ENCODE measurements at places on chromosomes 7 and 10.

DNA sequence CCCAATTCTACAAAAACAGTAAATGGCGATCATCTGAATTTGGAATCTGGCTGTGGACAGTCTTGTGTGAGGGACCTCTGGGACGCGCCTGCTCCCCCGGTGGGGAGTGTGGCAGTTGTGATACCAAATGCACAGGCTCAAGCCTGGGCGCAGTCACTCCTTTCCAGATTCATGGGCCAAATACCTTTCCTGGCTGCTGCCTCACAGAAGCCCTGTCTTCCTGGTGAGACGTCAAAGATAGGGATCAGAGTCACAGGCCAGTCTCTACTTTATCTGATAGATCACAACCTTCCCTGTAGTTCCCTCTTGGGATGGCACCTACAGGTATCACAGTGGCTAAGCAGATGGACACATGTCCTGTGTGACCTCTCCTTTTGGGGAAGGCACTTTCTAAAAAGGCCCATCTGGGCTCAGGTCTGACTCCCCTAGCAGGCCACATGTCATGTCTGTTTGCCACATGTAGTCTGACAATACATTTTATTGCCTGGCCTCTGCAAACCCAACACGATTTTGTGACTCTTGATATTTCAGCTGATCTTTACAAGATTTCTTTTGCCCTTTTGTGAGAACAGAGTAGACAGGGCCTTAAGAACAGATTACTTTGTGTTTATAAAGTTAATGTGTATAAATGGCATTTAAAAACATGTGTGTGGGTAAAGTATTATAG, 150.1 kb downstream of the SNX10 start:
- no peak for DNase-seq

DNA sequence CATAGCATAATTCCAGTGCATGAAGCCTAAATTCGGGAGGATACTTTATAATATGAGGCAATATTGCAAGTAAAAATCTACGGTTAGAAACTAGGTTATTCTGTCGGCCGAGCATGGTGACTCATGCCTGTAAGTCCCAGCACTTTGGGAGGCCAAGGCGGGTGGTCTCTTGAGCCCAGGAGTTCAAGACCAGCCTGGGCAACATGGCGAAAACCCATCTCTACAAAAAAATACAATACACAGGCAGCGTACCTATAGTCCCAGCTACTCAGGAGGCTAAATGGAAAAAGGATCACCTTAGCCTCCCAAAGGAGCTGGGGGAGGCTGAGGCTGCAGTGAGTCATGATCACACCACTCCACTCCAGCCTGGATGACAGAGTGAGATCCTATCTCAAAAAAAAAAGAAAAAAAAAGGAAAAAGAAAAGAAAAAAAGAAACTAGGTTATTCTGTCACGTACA, 14.2 kb downstream of the SKAP2 start:
- DNase-seq = peak; percentile 83

GRCh38 chr7:70354409-70355169, 756.3 kb downstream of the AUTS2 start:
- DNase-seq = no peak

DNA sequence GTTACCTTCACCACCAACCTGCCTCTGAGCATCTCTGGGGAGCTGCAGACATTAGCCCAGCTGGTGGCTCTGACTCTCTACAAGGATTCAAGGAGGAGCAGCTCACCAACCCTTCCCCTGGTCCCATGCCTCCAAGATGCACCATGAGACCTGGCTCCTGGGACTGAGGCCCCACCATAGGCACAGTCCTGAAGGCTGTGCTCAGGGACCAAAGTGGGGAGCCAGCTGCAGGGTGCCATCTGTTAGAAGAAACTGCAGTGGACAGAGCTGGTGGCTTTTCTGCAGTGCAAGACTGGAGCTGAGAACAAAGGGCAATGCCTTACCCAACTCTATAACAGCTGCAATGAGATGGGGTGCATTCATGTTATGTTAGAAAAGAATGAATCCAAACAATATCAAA, 581.6 kb downstream of the TCERG1L start:
- DNase-seq = no peak

DNA sequence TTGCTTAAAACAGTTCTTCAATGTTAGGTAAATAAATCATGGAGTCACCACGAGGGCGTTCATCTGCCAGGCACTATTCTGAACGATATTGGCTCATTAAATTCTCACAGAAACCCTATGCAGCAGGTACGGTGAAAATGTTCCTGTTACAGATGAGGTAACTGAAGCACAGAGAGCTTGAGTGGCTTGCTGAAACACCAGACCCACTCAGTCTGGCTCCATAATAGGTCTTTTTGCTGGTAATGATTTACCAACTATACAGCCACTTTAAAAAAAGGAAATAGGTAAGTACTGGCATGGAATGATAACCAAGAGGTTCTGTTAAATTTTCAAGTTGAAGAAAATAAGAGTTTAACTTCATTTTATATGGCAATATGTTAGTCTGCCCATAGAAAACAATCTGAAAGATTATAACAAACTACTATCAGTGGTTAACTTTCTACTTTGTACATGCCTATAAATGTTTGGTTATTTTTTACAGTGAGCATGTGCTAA, 1.3 kb upstream of the TM9SF3 start:
- DNase-seq = no peak

- DNase-seq = no peak
These were observed 1.9 kb upstream of the MACC1 start for GRCh38 chr7:20219062-20219445.

DNA sequence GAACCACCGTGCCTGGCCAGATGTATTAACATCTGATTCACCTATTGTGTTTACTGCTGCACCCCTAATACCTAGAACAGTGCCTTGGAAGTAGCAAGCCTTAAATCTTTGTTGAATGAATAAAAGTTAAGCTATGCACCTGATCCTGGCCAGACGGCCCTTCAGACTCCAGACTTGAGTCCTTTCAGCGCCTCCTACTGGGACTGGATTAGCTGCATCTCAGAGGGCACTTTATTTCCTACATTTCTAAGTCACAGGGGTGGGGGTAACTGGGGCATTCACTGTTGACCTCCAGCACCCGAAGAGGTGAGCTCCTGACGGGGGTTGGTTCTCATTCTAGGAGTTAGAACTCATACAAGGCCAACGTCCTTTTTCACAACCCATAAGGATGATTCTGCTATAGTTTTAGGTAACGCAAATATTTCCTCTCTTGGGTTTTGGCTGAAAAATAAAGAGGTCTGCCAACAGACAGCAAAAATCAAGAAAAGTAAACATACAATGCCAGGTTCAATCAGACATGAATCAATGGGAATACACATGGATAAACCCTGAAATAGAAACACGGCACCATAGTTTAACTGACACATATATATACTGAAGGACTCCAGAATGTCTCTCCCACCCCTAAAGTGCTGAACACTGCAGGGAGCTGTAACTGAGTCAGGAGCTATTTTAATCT, 48.0 kb upstream of the DLG5 start:
- no peak for DNase-seq

DNA sequence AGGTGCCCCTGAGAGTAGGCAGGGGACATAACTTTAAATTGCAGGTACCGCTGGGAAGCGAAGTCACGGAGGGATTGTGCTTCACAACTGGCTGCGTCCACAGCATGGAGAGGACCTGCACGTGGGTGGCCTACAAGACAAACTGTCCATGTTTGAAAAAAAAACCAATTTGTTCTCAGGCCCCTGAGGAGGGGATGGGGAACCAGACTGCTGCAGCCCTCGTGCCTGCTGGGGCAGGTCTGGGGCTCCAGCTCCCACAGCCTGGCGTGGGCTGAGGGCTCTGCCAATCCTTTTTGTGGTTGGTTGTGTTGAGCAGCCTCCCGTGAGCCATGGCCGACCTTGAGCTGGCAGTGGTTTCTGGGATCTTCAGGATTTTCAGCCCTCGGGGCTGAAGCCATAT, 9.7 kb downstream of the SFRP5 start:
- no peak for DNase-seq

- no peak for DNase-seq
These were observed 24.3 kb upstream of the FOXK1 start for GRCh38 chr7:4657640-4658417.

GRCh38 chr7:378551-379455, 88.8 kb downstream of the FOXL3 start:
- DNase-seq = no peak

DNA sequence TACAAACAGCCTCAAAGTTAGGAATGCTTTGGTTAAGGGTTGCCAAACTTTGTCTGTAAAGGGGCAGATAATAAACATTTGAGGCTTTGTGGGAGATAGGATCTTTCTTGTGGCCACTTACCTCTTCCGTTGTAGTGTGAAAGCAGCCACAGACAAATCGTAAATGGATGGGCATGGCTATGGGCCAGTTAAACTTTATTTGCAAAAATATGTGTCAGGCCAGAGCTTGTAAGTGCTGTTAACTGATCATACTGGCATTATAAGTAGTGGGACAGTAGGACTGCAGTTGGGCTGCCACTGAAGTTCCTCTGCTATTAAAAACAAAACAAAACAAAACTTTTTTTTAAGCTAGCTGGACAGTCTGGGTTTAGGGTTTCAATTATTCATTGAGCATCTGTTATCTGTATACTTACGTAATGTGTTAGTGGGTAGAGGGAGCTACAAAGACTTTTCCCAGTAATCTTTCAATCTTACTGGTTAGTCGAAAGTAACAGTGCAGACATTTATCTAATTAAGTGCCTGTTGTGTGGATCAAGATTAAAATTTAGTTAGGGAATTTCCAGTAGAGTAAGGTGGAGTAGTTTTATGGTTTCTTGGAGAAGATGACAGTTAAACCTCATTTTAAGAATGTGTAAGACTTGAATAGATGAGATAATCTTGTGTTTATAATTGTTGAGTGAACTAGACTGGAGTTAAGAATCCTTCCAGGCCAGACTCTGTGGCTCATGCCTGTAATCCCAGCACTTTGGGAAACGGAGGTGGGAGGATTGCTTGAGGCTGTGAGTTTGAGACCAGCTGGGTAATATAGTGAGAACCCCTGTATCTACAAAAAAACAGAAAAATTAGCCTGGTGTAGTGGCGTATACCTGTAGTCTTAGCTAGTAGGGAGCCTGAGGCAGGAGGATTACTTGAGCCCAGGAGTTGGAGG, 100.1 kb downstream of the BTRC start:
- peak; percentile 24 for DNase-seq

GRCh38 chr7:3336042-3336665, 35.1 kb downstream of the SDK1 start:
- no peak for DNase-seq

GRCh38 chr7:130135208-130136205, 65.2 kb downstream of the KLHDC10 start:
- DNase-seq = peak; percentile 67

DNA sequence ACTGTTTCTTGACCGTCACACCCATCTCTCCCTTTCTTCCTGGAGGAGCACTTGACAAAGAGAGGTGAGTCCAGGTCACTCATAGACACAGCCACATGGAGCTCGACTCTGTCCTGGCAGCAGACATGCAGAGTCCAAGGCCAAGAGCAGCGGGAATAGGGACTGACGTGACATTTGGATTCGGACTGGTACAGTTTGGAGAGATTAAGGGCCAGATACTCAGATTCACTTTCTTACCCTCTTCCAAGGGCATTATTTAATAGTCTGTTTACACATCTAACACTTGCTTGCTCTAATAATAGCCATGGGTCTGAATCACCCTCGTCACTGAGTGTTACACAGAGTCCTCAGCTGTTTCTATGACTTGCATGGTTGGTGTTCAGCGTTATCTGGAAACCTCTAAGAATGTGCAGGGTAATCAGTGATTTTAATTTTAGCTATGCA, 39.2 kb upstream of the OTUD1 start:
- DNase-seq = peak; percentile 89

GRCh38 chr10:68077026-68077425, 1.9 kb upstream of the HERC4 start:
- no peak for DNase-seq

GRCh38 chr10:49612513-49613164, 1.2 kb upstream of the CHAT start:
- no peak for DNase-seq

DNA sequence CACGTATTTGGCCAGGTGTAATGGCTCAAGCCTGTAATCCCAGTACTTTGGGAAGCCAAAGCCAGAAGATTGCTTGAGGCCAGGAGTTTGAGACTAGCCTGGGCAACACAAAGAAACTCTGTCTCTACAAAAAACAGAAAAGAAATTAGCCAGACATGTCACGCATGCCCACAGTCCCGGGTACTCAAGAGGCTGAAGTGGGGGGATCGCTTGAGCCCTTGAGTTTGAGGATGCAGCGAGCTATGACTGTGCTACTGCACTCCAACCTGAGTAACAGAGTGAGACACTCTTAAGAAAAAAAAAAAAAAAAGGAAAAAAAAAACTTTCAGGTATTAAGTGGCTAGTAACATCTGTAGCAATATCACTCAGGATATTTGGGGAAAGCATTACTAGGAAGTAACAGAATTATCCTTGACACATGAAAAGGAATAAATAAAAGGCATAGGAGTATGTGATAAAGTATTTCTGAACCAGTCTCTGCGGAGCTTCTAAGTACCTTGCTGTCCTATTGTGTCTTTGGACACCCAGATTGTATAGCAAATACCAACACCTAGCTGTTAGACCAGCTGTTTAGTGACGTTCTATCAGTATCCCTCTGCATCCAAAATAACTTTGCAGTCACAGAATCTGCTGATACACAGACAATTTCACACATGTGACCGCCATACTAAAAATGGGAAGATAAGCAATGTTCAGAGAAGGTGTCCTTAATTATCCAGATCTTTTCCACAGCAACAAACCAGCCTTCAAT, 74.4 kb downstream of the CYTH3 start:
- DNase-seq = no peak

GRCh38 chr7:102093599-102094315, 192.9 kb upstream of the SH2B2 start:
- no peak for DNase-seq

DNA sequence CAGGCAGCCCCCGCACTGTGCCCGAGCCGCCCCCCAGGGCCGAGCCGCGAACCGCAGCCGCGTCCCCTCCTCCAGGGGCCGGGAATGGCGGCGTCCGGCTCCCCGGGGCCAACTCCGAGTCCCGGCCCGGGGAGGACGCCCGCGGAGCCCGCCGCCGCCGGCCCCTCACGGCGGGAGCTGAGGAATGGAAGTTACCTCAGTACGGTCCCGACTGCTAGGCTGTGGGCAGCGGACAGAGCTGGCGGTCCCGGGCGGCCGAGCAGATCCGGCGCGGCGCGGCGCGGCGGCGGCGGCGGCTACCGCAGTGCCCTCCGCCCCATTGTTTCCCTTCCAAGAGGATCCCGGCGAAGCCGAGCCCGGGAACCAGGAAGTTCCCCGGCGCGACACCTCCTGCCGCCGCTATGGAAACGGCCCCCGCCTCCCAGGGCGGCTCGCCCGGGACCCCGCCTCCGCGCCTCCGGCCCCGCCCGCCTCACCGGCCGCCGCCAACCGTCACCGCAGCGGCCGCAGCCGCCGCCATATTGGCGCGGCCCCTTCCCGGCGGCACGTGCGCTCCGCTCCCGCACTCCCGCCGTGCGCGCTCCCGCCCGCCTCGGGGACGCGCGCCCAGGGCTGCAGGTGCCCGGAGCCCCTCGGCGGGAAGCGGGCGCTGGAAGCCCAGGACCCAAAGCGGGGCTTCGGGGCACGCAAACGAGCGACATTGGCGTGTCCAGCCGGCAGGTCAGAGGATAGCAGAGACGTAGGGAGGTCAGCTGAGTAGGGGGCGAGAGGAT, at the start of gene USP6NL:
Gene USP6NL (minus strand): TSS at position 403 of the 773 bp plus-strand sequence. CDS start 14,016 bp downstream, outside the sequence.
- peak; percentile 60 for DNase-seq

Data from NCI-H226 (cell line).